Stimulated activated CD4-positive, alpha-beta T cell treated with anti-CD3 and anti-CD28 coated beads, Interleukin-1b, Interleukin-23, amount 100 ng/mL, for 1 hour (primary cell): ENCODE measurements at places on chromosomes 13 and 19.

DNA sequence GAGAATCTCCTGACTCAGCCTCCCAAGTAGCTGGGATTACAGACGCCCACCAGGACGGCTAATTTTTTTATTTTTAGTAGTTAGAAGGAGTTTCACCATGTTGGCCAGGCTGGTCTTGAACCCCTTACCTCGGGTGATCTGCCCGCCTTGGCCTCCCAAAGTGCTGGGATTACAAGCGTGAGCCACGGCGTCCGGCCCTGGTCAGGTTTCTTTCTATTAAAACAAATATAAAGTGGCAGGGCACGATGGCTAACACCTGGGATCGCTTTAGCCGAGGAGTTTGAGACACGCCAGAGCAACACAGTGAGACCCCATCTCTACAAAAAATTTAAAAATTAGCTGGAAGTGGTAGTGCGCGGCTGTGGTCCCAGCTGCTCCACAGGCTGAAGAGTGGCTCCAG, 1.5 kb upstream of the MED25 start:
- DNase-seq = no peak

DNA sequence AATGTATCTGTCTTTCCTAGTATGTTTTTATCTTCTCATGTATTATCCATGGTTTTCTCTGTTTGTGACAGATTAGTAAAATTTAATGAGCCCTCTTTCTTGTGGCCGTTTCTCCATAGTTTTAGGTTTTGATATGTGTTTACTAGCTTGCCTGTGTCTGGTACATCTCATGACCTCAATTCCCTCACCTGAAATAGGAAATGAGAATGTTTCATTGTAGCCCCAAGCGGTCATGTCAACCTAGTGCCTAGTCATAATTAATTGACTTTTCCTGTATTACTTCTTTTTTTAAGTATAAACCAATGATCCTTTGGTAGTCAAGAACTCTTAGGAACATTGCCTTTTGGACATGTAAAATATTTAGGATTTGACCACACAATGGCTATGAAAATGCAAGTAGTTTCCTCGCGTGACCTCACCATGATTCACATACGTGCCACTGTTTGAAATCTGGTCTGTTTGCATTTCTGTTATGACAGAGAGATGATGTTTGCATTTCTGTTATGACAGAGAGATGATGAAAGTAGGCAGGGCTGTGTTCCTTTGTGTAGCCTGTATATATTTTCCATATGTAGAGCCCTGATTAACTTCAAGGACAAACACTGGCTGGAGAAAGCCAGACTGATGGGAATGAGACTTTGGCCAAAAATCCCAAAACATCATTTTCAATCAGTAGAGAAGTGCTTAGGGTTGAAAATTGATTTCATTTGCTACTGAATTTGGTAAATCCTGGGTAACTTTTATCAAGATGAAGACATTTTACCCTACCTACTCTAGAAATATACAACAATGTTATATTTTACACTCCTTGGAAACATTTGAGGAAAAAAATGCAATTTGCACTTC, 104.8 kb downstream of the TNFRSF19 start:
- no peak for DNase-seq

GRCh38 chr13:41428155-41428554, 29.2 kb upstream of the RGCC start:
- DNase-seq = no peak

GRCh38 chr13:34776390-34776981, 165.6 kb upstream of the NBEA start:
- no peak for DNase-seq

GRCh38 chr13:67736646-67737420, 506.7 kb upstream of the PCDH9 start:
- DNase-seq = no peak

DNA sequence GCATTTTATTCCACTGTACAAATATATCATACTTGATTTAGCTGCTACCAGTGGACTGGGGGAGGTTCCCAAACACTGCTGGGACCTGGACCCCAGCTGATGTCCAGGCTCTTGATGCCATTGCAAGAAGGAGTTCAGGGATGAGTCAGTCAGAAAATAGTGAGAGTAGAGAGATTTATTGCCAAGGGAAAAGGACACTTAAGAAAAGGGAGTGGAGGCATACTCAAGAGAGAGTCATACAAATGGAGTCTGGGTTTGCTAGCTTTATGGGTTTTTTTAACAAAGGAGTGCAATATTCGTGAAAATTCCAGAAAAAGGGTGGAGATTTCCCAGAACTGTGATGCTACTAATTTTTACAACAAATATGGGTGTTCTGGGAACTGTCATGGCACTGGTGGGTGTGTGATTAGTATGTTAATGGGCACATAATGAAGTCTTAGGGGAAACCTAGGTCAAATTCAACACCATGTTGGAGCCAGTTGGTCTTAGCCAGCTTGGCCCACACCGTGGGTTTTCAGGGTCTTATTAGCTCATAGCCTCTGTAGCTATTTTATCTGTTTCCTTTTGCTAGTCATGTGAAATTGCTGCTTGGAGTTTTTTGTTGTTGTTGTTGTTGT, 36.2 kb downstream of the GPC6 start:
- DNase-seq = no peak

GRCh38 chr19:31596751-31597150, 247.5 kb upstream of the TSHZ3 start:
- no peak for DNase-seq

DNA sequence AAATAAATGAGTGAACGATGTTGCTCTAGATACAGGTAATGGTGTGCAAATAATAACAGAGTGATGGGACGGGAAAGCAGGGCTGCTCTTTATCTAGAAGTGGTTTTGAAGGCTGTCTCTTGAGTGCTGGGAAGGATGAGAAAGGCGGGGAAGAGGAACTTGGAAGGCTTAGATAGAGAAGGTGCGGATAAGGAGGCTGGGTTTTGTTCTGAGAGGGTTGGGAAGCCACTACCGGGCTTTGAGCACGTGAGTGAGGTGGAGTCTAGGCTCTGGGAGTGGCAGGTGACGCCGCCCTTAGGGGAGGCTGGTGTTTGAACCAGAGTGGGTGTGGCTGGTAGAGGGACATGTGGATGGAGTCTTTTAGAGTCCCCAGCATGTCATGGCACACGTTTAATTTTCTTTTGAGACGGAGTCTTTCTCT, 811 bp downstream of the ARMC6 start:
- DNase-seq = peak; percentile 23

DNA sequence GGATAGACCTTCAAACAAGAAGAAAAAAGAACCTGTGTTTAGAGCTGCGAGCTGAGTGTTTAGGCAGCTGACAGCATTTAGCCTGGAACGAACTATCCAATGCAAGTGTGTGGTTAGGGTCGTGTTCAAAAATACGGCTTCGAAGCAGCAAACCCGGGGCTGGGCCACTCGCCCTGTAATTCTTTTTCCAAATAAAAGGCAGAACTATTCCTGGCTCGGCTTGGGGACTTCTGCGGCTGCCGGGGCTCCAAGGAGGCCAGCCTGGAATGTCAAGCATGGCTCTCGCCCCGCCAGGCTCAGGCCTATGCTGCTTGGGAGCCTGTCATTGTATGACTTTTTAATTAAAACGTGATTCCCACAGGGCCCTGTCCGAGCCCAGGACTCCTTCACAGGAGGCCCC, 51.7 kb upstream of the KLF2 start:
- DNase-seq = no peak
